ENCODE measurements at places on chromosomes 7 and 10. TPM values are rescaled to one million over a fixed set of nuclear protein-coding genes. Genes with fewer than 3 reads are reported as not detected.

PIP gene
- polyA plus RNA-seq = not detected

ZEB1 gene
- 31.6 TPM for polyA plus RNA-seq

ZNF25 gene
- 16.1 TPM for polyA plus RNA-seq

RARRES2 gene
- polyA plus RNA-seq = 49.2 TPM

Data from right renal cortex interstitium (tissue), 3 donors.